Stimulated activated CD4-positive, alpha-beta T cell treated with anti-CD3 and anti-CD28 coated beads, Interleukin-1b, Interleukin-23, amount 100 ng/mL, for 48 hours (primary cell): ENCODE measurements at places on chromosomes 13 and 19.

- DNase-seq: no peak
Observed at GRCh38 chr19:16524991-16525734, 17.1 kb downstream of the CHERP start.

DNA sequence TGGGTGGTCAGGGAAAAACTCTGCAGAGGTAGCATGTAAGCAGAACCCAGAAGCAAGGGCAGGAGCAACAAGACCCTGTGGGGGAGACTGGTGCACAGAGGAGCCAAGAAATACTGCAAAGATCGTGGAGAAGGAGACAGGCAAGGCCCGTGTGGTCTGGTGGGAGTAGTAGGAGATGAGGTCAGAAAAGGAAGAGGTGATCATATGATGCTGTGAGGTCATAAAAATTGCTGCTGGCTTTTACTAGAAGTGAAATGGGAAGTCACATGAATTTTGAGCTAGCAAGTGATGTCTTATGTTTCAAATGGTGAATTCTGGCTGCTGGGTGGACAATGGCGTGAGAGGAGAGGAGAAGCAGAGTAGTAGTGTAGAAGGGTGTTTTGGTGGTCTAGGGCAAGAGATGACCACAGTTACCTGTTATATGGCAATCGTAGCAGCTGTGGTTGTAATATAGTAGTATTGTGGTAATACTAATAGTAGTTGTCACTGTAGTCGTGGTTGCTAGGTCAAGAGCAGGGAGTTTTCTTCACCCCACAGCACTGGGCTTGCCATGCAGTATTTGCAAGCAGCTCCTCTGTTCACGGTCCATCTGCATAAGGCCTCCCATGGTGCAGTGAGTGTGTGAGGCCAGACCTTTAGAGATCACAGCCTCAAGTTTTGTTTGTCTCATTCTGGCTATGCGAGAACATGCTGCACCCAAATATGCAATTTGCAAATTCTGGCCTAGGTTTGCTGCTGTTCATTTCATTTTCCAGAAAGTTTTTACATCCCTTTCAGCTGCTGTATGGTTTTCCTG is 205.0 kb downstream of the TSHZ3 start:
- DNase-seq: no peak

- no peak for DNase-seq
Observed at GRCh38 chr13:92590503-92590908, 636.1 kb upstream of the GPC6 start.

GRCh38 chr13:113845723-113846635 is 17.9 kb downstream of the GAS6 start:
- no peak for DNase-seq

DNA sequence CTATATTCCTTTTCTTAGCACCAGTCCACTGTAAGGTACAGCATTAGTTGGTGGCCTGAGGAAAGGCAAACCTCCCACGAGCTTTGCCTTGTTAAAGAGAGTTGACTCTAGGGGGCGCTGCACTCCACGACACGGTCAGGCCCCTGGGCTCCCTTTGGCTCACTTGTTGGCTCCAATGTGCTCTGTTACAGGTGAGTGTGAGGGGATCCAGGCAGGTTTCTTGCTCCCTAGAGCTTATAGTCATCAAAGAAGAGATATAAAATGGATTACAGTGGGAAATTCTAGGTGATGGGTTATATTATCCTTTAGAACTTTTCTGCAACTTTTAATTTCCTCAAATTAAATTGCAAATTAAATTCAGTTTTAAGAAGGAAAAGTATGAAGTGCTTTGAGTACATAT is 3.7 kb downstream of the WDR87 start:
- peak; percentile 79 for DNase-seq

- no peak for DNase-seq
Observed at GRCh38 chr19:10918359-10918758, 10.1 kb downstream of the YIPF2 start.

DNA sequence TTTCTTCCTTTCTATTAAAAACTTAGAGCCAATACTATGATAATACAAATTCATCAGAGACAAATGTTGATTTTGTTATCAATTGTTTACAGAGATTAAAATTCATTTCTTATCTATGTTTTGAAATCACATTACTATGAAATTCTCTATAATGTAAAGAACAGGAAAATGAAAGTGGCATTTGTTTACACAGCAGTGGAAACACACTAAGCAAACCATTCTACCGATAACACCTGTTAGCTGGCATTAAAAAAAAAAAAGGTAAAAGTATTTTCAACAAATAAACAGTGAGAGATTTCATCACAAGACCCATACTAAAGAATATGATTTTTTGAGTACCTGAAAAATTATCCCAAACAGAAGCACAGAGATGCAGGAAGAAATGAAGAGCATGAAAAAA is 4.8 kb upstream of the CCDC70 start:
- DNase-seq: no peak

DNA sequence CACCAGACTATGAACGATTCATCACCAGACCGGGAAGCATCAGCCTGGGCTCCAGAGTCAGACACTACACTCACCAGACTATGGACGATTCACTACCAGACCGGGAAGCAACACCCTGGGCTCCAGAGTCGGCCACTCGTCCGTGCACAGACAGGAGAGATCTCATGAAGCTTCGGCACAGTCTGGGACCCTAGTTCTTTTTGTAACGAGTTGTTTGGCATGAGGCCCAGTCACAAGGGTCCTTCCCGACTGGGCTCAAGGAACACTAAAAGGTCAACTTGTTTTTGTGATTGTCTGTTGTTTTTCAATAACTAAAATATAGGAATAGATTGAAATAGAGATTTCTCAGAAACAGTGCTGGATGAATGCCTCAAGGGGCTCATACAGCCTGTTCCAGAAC is 1141.6 kb upstream of the MIR17HG start:
- no peak for DNase-seq

DNA sequence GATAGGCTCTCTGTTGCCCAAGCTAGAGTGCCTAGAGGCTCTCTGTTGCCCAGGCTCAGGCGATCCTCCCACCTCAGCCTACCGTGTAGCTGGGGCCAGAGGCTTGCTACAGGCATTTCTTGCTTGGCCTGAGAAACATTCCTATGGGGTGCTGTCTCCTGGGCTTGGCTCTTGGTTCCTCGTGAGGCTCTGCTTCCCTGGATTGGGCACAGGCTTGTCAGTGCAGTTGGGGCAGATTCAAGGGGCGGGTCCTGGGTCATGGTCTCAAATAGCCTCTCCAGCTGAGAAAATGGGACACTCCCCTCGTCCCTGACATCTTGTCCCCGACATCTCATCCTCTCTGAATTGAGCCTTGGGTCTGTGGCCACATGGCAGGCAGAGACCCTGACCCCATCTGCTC is 4.9 kb downstream of the TSSK6 start:
- DNase-seq: no peak

- no peak for DNase-seq
Observed at GRCh38 chr13:21557995-21558394, 46.0 kb downstream of the MICU2 start.

- peak; percentile 57 for DNase-seq
Observed at GRCh38 chr13:29707876-29708543, 112.5 kb upstream of the SLC7A1 start.

GRCh38 chr13:99962242-99962641 is 9.3 kb downstream of the ZIC5 start:
- no peak for DNase-seq

DNA sequence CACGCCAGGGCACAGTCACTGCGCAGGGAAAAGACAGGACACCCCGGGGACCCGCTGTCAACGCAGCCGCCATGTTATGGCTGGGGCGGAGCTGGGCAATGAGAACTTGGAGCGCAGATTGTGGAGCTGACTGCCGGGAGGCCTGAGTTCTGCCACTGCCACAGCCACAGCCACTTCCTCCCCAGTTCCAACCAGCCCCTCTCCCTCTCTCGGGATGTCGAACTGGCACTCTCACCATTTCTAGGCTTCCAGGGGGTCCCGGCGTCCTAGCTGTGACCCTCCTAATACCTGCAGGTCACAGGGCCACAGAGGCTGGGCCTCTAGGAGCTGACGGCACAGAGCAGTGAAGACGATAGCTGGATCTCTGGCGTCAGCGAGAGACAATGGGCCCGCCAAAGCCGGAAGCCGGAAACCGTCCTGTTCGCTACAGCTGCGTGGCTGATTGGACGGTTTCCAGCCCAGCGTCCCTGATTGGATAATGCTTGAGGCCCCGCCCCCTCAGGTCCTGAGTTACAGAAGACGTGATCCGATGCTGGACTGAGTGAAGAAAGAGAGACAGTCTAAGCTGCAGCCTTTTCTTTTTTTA is at the start of gene ZNF506:
Gene ZNF506, minus strand, starts transcription at position 385 of the 586 bp plus-strand sequence. Its CDS starts 147 bp downstream, at position 238.
- DNase-seq: peak; percentile 98

GRCh38 chr19:46287585-46287984 is 9.3 kb upstream of the HIF3A start:
- DNase-seq: no peak

GRCh38 chr19:31875591-31875990 is 469.8 kb upstream of the ZNF507 start:
- no peak for DNase-seq

DNA sequence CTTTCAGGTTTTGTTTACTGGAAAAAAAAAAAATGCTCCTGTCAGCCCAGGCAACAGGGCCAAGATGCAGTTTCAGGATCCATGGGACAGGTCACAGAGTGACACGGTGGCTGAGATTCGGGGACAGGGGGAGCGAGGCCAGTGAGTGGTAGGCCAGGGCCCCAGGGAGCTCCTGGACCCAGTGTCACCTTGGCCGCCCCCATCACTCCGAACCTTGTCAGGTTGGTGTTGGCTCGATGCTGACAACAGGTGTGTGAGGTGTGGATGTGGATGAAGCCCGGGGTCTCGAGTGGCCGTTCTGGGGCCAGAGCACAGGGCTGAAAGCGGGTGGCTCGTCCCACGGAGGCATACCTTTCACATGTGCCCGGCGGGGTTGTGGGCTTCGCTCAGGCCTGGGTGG is 6.1 kb upstream of the UQCR11 start:
- no peak for DNase-seq

GRCh38 chr13:45723798-45724197 is 21.7 kb downstream of the CBY2 start:
- DNase-seq: no peak

- DNase-seq: no peak
Observed at GRCh38 chr13:45872566-45872965, 21.0 kb upstream of the SIAH3 start.

GRCh38 chr19:47075179-47075810 is 26.9 kb upstream of the TMEM160 start:
- DNase-seq: no peak

DNA sequence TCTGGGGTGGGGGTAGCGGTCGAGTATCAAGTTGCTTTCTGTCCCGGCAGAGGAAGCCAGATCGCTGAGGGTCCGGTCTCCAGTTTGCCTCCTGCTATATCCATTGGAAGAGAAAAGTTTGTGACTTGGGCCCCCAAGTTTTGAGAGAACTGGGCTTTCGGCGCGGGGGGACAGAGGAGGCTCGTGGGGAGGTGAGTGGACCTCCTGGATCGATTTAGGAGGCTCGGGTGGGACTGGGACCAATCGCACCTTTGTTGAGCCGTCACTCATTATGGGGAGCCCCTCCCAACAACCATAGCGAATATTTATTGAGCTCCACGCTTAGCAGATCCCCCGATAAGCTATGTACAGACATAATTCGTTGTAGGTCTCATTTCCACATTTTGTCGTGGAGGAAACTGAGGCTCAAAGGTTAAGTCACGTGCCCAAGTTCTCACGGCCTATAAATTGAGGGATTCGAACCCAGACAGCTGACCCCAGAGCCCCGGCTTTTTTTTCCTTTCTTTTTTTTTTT is 909 bp downstream of the RFXANK start:
- DNase-seq: no peak

- no peak for DNase-seq
Observed at GRCh38 chr13:21517576-21517975, 58.5 kb upstream of the ZDHHC20 start.

DNA sequence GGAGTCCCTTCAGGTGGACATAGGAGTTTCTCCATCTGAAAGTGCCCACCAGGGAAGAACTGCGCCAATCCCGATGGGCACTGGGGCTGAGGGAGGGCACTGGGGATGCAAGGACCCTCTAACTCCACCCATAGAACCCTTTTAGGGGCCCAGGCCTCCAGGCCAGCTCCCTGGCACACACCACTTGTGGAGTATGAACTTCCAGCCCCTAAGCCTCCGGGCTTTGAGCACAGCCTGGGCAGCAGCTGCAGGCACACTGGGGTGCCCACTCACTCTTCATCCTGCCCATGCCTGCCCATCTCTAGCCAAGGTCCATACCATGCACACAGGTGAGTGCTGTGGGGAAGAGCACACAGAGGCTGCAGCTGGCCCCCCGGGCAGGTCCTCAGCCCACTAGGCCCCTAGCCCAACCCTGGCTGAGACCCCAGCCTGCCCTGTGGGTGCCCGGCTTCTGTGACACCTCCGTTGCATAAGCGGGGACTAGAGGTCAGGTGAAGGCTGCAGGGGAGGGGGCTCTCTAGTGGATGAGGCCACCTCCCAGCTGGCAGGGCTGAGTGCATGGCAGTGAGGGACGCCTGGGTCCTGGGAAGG is 14.6 kb upstream of the SLC7A10 start:
- DNase-seq: no peak

DNA sequence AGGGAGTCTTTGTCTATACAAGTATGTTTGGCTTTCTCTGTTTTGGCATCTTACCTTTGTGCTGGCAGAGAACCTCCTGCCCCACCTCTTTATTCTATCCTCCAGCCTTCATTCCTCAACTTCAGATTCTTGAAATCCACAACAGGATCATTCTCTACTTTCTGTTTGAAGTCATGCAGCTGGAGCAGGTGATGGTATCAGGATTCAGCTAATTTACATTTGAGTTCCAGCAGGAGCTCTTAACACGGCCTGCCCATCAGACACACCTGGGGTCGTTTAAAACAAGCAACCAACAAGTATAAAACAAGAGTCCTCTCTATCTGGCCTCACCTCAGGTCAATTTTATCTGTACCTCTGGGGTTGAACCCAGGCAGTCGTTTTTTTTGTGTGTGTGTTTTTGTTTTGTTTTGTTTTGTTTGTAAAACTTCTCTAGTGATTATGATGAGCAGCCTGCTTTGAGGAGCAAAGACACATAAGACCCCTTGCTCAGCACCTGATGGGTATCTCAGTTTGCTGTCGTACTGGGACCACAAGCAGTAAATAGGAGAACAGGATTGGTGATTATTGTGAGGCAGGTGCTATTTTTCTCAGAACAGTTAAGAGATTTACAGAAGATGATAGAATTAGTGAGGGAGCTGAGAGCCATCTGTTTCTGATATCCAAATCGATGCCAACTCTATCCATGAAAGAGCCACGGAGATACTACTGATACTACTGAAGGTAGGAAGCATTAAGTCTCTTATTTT is 78.4 kb downstream of the GPC6 start:
- no peak for DNase-seq

DNA sequence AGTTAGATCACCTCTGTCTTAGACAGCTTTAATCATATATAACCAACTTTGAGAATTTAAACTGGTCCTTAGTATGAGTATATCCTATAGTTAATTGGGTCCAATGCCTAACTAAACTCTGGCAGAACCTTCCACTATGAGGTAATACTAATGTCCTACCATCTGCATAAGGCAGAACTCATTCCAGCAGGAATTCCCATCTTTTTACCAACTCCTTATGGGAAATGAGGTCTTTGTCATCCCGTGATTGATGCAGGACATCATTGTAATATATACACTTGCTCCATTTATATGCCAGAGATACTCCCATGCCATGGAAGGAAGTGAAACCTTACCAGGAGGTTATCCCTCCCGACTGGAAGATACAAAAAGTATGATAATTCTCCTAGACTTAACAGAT is 2.8 kb downstream of the KCTD4 start:
- no peak for DNase-seq

GRCh38 chr13:36599641-36600040 is 74.2 kb upstream of the SERTM1 start:
- DNase-seq: no peak

GRCh38 chr13:45299194-45299593 is 41.8 kb downstream of the TPT1 start:
- no peak for DNase-seq

GRCh38 chr19:29577649-29577963 is 28.5 kb upstream of the POP4 start:
- DNase-seq: no peak

- no peak for DNase-seq
Observed at GRCh38 chr13:101978552-101979315, 423.1 kb downstream of the FGF14 start.
